ENCODE measurements at places on chromosomes 3 and 15. TPM values are rescaled to one million over a fixed set of nuclear protein-coding genes. Genes with fewer than 3 reads are reported as not detected.

SIDT1 gene
- 1.0 TPM for total RNA-seq

BAHD1 gene
- total RNA-seq: 25.9 TPM

MAGEL2 gene
- total RNA-seq: not detected

CCR8 gene
- not detected for total RNA-seq

NLGN1 gene
- total RNA-seq: not detected

VIPR1 gene
- total RNA-seq: 3.7 TPM

GUCA1C gene
- total RNA-seq: not detected
